ENCODE measurements at places on chromosomes 12 and 14.
A peak's percentile ranks its signal among the peaks of the same experiment; 100 is the strongest.

DNA sequence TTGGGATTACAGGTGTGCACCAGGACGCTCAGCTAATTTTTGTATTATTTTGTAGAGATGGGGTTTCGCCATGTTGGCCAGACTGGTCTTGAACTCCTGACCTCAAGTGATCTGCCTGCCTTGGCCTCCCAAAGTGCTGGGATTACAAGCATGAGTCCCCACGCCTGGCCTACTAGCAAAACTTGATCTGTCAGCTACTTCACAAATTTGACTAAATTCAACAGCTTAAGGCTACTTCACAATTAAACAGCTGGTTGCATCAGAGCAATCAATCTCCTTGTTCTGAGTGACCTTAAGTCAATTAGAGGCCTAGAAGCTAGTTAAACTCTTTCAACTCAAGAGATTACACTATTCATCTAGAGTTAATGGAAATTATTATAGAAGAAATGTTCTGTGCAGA lies 12.2 kb downstream of the COQ10A start:
- no peak for DNase-seq

DNA sequence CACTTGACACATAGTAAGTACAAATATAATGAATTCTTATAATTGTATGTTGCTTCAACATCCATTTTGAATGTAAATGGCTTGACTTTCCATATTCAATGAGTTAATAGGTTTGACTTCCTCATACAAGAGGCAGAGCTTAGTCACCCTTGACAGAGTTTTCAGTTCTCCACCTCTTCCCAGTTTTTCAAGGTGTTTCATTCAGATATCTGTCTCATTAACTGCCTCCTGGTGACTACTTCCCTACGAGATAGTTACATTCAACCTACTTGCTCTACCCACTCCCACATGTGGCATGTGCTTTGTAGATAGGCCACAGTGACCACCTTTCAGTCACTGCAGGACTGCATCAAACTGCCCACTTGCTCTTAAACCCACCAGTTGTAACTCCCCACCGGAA lies 60.0 kb downstream of the MYF5 start:
- DNase-seq: no peak

DNA sequence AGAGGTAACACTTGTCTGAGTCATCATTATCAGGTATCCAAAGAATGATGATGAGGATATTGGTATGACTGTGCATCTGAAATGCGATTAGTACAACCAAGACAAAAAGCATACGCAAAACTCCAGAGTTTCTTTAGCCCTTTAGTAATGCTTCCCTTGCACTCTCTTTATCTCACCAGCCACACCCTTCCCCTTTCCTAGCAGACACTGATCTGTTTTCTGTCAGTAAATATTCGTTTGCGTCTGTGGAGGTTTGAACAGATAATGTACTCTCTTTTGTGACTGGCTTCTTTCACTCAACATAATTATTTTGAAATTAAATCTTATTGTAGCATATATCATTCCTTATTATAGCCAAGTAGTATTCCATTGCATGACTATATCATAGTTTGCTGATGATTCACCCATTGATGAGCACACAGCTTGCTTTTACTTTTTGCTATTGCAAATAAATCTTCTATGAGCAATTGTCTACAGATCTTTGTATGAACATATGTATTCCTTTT lies 775.7 kb downstream of the SLC6A15 start:
- no peak for DNase-seq

GRCh38 chr12:107058190-107058589 lies 35.2 kb downstream of the CRY1 start:
- no peak for DNase-seq

GRCh38 chr12:39417916-39418315 lies 25.0 kb downstream of the KIF21A start:
- no peak for DNase-seq

- DNase-seq: peak; percentile 62
Measured at GRCh38 chr12:54407183-54407905, 11.7 kb downstream of the ITGA5 start.

DNA sequence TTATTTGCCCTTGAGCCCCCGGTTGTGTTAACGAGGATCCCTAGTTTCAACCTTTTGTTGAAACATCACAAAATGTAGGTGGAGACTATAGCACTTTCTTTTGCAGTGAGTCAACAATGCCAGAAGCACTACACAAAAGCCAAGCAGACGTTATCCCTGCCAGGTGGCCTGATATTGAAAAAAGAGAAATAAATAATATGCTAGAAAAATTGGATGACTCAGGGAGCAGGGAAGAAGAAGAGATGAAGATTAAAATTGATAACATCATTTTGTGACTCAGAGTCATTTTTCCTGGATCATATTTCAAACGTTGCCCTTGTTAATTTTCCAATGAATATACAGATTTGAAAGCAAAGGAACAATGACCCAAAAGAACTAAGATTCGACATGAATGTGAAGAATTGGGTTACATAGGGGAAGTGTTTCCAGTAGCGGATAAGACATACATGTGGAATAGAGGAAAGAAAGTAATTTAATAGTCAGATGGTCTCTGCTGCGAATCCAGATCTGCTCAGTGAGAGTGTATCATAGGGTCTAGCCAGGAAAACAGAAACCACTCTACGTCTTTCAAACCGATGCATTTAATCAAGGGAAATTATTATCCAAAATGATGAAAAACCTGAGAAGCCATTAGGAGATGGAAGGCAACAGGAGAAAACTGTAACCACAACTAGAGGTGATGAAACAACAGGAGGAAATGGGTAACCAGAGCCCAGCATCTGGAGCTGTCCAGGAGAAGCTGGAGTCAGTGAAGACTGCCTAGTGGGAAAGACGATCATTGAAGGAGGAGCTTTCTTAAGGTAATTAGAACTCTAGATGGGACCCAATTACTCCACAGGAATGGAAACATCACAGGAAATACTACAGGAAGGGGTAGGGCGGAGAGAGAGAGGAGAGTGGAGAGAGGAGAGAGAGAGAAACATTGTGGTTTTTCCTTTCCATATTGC lies 57.9 kb downstream of the RERG start:
- DNase-seq: no peak

DNA sequence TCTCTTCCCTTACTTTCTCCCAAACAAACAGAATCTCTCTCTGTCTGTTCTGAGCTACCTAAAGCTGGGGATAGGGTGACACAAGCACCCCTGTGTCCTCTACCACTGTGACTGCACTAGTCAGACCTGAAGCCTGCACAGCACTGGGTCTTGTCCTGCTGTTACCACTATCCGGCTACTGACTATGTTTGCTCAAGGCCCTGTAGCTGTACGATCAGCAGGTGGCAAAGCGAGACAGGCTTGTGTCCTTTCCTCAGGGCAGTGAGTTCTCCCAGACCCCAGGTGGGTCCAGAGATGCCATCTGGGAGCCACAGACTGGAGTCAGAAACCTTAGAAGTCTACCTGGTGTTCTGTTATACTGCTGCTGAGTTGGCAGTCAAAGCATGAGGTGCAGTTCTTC lies 116.4 kb downstream of the NUBPL start:
- no peak for DNase-seq

GRCh38 chr12:65958456-65958855 lies 134.2 kb downstream of the HMGA2 start:
- no peak for DNase-seq

GRCh38 chr14:63011623-63012022 lies 33.6 kb downstream of the KCNH5 start:
- no peak for DNase-seq

GRCh38 chr12:55619354-55620138 lies 17.1 kb upstream of the OR10P1 start:
- DNase-seq: peak; percentile 93

- no peak for DNase-seq
Measured at GRCh38 chr12:57743769-57744168, 1.1 kb upstream of the TSPAN31 start.

DNA sequence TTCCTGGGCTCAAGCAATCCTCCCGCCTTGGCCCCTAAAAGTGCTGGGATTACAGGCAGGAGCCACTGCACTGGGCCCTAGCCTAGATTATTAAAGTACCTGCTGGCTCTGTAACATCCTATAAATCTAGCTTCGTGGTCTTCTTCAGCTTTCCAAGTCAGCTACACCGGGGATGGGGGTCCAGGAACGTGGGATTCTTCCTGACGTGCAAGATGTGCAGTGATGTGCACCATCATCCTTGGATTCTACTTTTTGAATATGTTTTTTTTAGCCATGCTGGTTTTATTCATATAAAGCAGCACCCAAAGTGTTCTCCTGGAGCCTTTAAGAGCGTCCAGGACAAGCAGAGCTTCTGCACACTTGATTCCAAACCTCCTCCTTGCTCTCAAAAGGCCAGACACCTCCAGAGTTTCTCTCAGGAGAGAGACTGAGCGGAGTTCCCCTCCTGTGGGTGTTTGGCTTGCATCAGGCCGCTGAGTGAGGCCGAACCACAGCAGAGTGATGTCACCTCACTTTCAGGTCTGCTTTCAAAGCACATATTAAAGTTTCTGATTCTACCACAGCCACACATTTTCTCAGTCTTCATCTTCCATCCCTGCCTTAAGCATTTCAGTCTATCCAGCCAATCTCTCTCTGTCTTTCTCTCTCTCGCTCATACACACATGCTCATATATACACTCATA lies 33.4 kb downstream of the VCPKMT start:
- peak; percentile 90 for DNase-seq

DNA sequence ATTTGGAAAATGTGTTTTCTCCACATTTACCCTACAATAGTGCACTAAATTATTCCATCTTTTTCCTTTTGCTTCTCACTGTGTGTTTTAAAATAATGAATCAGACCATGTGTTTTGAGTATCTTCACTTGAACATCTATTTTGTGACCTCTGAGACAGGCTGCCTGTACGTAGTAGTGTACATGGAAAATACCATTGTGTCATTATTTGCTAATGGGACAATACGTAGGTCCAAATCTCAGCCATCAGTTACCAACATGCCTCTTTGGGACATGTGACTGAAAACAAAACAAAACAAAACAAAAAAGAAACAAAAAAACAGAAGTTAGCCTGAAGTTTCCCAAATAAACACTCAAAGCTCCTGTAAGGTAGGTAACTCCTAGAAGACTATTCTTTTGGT lies 7.1 kb upstream of the MYF6 start:
- no peak for DNase-seq

- DNase-seq: no peak
Measured at GRCh38 chr12:25797949-25798348, 160.5 kb upstream of the RASSF8 start.

- DNase-seq: no peak
Measured at GRCh38 chr12:99706736-99707473, 59.4 kb downstream of the GARIN6 start.

DNA sequence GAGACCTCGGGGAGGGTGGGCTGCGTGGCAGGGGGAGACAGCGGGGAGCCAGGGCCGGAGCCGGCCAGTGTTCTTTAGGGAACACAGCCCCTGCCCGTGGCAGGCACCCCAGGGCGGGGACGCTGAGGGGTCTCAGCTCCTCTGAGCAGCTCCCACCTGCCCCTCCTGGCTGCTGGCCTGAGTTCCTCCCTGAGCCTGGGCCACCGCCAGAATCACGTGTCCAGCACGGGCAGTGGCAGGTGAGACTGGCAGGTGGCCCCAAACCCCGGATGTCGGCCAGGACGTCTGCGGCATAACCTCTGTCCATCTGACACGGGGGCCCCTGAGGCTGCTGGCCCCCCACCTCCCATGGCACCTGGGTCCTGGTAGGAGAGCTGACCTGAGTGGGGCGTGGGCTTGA lies 25.1 kb downstream of the NOC4L start:
- DNase-seq: no peak

DNA sequence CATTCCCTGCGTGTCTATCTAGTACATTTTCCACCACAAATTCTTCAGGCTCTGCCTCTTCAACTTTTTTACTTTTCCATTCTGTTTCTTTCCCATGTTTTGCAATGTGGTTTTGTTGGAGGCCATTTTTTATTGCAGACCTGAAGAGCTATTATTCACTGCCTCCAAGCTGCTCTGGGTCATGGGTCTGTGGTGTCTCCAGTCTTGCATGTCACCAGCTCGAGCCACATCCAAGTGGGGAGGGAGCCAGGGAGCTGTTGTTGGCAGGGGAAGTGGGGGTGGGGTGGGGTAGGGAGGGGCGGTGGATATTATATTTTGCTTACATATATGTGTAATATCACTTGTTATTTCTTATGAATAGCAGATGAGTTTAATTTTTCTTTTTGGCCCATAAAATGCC lies 69.1 kb downstream of the VEZT start:
- DNase-seq: no peak

GRCh38 chr14:41349289-41349910 lies 257.3 kb upstream of the LRFN5 start:
- DNase-seq: no peak

DNA sequence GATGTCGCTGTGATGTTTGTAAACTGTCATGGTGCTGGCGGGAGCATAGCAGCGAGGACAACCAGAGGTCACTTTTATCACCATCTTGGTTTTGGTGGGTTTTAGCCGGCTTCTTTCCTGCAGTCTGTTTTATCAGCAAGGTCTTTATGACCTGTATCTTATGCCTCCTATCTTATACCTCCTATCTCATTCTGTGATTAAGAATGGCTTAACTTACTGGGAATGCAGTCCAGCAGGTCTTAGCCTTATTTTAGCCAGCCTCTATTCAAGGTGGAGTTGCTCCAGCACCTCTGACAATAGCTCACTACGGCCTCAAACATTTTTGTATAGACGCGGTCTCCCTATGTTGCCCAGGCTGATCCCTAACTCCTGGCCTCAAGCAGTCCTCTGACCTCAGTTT lies 53.7 kb downstream of the B4GALNT3 start:
- DNase-seq: no peak

DNA sequence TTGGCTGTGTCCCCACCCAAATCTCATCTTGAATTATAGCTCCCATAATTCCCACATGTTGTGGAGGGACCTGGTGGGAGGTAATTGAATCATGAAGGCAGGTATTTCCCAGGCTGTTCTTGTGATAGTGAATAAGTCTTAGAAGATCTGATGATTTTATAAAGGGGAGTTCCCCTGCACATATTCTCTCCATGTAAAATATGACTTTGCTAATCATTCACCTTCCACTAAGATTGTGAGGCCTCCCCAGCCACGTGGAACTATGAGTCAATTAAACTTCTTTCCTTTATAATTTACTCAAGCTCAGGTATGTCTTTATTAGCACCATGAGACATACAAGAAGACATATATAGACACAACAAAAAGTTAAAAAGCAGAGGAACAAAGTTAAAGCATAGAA lies 120.0 kb downstream of the CPNE8 start:
- DNase-seq: no peak

DNA sequence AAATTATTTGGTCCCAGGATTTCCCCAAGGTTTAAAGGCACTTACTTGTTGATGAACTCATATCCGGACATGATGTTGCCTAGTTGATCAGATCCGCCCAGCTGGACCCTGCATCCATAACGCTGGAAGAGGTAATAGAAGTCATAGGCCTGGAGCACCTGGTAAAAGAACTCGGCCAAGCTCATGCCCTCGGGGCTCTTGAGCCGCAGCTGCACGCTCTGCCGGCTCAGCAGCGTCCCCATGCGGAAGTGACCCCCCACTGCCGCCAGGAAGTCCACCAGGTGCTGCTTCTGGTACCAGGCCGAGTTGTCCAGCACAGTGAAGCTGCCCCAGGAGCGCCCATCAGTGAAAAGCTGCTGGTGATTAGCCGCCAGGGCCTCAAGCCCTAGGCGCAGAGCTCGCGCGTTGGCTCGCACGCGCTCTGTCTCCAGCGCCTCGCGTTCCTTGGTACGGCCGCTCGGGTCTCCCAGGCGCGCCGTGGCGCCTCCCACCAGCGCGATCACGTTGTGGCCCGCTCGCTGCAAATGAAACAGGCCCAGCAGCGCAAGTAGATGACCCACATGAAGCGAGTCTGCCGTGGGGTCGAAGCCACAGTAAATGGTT lies 545 bp downstream of the YARS2 start:
- peak; percentile 66 for DNase-seq

All from suppressor macrophage treated with lipopolysaccharide for 4 hours (primary cell).